ENCODE measurements at places on chromosomes 5 and 9.

GRCh38 chr5:34622098-34622400 lies 34.1 kb upstream of the RAI14 start:
- DNase-seq, result no peak

DNA sequence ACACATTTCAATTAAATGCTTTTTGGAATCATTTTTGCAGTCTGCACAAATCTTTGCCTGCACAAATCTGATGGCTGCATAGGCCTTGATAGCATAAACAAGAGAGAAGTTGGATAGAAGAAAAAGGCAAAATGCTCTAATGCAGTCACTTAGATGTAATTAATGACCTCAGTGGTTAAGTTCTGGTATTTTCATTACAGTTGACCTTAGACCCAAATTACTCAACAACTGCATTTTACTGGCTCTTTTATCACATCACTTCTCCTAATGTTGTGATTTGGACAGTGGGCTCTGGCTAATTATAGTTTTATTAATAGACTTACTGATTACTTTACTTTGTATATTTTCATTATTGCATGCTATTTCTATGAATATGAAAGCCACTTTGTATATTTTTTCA lies 34.3 kb downstream of the NTRK2 start:
- DNase-seq, result no peak

DNA sequence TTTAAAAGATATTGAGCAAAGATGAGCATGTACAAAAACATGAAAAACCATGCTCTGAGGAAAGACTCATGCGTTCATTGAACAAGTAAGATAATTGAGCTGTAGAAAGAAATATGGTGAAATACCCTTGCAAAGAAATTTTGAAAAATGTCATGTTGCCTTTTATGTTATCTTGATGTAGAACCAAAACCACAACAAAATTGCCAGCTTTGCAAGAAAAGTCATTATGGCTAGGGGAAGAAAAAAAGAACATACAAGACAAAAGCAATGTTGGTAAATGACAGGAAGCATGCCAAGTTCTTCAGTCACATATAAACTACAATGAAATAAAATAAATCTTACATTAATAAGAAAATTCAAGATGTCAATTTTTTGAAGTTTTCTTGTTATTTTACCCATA lies 368.0 kb downstream of the IRX1 start:
- DNase-seq, result no peak

- DNase-seq, result no peak
Measured at GRCh38 chr9:85262333-85262732, 479.4 kb downstream of the AGTPBP1 start.

- no peak for DNase-seq
Measured at GRCh38 chr5:137603356-137603755, 104.2 kb upstream of the SPOCK1 start.

DNA sequence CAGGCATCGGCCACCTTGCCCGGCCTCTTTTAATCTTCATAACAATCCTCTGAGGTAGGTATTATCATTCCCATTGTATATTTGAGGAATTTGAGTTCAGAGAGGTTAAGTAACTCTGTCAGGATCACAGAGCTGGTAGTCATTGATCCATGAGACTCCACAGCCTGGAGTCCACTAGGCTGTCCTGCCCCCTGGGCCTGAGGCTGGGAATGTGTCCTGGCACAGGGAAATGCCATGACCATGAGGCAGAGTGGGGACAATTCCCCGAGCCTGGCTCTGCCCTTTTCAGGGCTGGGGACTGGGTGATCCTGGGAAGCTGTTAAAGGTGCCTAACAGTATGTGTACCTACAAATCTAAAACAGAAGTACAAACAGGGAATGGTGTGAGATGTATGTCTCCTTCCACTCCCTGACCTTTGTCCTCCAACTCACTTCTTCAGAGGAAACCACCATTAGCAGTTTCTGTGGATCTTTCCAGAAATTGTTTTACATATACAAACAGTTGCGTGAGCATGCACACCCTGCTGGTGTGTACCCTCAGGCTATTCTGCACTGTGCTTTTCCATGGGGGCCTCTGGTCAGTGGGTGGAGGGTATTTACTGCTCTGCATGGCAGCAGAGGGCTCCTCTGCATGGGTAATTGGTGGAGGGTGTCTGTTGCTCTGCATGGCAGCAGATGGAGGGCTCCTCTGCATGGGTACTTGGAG lies 53.8 kb downstream of the NDST1 start:
- DNase-seq, result no peak

- no peak for DNase-seq
Measured at GRCh38 chr5:90185897-90186468, 223.6 kb downstream of the CETN3 start.

DNA sequence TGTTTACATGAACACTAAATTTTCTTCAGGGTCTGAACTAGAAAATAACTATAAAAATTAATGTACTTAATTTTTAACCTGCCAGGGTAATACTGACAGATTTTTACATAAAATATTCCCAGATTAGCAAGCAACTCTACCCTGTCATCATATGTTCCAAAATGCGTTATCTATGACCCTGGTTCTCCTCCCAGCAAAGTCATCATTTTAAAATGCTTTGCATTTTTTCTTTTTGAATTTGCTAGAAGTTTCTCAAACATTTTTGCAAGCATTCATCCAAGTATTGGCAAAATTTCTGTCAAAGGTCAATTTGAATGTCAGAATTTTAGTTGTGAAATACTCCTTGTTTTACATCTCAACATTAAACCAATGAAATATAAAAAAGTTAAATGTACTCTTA lies 144.5 kb upstream of the FTMT start:
- DNase-seq, result no peak

DNA sequence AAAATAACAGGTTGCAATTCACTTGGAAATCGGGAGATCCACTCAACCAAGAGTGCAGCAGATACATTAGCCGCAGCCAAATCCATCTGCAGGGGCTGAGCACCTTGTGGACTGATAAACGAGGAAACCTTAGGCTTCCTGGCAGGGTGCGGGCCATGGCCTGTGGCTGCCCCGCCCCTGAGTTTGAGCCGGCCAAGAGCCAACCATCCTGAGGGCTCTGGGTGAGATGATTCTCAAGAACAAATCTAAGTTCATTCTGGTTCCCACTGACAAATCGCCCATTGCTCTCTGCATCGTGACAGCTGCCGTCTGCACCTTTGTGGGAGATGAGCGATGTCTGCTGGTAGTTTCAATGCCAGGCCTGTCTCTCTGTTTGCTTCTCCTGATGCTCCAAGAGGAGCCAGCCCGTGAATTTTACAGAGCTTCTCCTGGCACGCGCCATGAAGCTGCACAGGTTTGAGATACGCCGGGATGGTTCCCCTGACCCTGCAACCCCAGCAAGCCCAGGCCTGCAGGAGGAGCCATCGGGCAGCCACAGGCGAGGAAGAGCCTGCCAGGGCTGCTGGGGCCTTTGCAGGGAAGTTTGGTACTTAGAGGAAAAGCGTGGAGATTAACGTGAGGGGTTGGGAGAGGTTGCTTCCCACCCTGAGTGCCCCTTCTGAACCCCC lies 154.0 kb downstream of the OLFM1 start:
- no peak for DNase-seq

GRCh38 chr9:29968831-29969230 lies 2395.6 kb upstream of the C9orf72 start:
- no peak for DNase-seq

DNA sequence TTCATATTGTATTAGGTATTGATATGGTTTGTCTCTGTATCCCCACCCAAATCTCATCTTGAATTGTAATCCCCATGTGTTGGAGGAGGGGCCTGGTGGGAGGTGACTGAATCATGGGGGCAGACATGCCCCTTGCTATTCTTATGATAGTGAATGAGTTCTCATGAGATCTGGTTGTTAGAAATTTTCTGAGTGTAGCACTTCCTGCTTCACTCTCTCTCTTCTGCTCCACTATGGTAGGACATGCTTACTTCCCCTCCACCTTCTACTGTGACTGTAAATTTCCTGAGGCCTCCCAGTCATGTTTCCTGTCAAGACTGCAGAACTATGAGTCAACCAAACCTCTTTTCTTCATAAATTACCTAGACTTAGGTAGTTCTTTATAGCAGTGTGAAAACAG lies 187.4 kb upstream of the SLC24A2 start:
- DNase-seq, result no peak

GRCh38 chr5:5494489-5495402 lies 72.3 kb downstream of the ICE1 start:
- peak; percentile 22 for DNase-seq

All from retinal pigment epithelial cell (primary cell).